CD4-positive, alpha-beta T cell treated with Interleukin-12 subunit alpha and Interleukin-12 subunit beta, for 1 hour (primary cell): ENCODE measurements at places on chromosomes 6 and 20.

DNA sequence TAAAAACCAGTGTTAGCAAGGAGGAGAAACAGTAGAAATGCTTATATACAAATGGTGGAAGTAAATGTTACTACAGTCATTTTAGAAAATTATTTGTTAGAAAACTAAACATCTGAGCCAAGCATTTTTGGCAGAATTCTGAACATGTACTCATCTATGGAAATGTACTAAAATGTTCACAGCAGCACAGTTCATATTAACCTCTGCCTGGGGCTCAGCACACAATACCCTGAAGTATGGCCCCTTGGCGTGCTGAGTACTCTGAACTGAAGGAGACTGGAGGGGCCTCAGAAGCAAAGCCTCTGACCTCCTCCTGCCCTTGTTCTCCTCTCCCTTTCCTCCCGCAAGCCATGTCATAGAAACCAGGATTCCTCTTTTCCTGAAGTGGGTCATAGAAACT, 66.2 kb upstream of the RALGAPA2 start:
- DNase-seq = no peak

DNA sequence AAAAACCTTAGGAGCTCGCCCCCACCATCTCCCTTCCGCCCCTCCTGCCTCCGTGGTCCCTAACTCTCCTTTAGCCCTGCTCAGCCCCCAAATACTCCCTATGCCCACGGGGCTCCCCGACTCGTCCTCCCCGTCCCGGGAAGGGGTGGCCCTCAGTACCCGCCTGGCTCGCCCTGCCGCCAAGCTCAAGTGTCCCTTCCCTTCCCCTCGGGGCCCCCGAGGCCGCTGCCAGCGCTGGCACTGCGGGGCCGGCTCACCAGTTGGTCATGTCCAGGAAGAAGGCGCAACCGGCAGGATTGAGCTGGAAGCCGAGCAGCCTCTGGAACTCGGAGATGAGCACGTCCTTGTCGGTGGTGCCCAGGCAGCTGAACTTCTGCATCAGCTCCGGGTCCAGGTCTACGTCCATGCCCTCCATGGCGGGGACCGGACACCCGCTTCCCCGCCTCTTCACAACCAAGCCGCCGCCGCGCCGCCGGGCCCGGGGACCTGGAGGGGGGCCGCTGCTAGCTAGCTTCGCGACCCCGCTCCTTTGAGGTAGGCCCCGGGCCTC, 303 bp downstream of the ILRUN start:
- DNase-seq = no peak

GRCh38 chr6:53347250-53347920, 1.4 kb downstream of the ELOVL5 start:
- DNase-seq = peak; percentile 51

DNA sequence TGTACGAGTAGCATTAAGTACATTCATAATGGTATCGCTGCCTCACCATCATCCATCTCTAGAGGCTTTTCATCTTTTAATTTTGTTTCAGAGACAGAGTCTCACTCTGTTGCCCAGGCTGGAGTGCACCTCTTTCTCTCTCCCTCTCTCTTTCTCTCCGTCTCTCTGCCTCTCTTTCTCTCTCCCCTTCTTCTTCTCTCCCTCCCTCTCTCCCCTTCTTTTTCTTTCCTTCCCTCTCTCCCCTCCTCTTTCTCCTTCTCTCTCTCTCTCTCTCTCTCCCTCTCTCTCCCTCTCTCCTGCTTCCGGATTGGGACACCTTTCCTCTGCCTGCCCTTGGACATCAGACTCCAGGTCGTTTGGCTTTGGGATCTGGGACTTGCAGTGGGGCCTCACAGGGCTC, 17.6 kb upstream of the TAF4 start:
- DNase-seq = no peak

DNA sequence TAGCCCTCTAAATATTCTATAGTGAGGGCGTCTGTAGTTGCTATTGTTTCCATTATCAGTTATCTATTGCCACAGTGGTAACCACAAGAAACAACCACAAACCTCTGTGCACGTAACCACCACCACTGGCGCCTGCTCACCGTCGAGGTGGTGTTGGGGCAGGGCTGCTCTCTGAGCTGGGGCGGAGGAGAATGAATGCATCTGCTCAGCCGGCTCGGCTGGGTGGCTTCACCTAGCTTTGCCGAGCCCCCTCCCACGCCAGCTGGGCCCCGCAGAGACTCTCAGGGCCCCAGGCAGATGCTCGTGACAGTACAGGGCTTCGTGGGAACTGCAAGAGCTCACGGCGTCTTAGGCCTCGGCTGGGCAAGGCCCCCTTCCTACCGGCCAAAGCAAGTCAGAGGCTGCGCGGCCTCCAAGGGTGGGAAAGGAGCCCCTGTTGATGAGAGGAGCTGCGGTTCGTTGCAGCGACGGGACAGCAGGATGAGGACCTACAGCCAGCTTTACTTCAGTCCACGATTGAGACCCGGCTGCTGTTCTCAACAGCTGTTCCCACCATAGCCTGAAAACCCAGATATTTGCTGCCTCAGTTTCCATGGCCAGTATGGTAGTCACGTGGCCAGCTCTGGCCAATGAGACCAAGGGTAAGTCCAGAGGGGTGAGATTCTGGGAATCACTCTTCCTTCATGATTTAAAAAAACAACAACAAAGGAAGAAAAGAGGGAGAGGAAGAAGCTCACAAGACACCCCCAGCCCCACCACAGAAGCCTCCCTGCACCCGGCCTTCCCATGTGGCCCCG, 120.2 kb upstream of the AFDN start:
- peak; percentile 57 for DNase-seq

- DNase-seq = no peak
These were observed 119.5 kb downstream of the FOXC1 start for GRCh38 chr6:1729133-1729749.
